Gastroesophageal sphincter (tissue), 4 donors: ENCODE measurements at places on chromosomes 6 and 20. TPM values are rescaled to one million over a fixed set of nuclear protein-coding genes. Genes with fewer than 3 reads are reported as not detected.

Gene TBX18
- 1.6 TPM for total RNA-seq

Gene VAPB
- 34.9 TPM for total RNA-seq

Gene BANF2
- total RNA-seq = not detected

Gene BNIP5
- total RNA-seq = not detected

Gene SLC29A1
- 148 TPM for total RNA-seq

Gene NHLRC1
- 0.72 TPM for total RNA-seq

Gene KIFC1
- total RNA-seq = 0.67 TPM

Gene SLC22A1
- total RNA-seq = 0.58 TPM

Gene IP6K3
- total RNA-seq = 0.32 TPM

Gene FAM162B
- total RNA-seq = 9.1 TPM

Gene CPXM1
- 7.1 TPM for total RNA-seq

Gene RSPO4
- total RNA-seq = not detected

Gene DLK2
- not detected for total RNA-seq

Gene LTA
- not detected for total RNA-seq

DNA sequence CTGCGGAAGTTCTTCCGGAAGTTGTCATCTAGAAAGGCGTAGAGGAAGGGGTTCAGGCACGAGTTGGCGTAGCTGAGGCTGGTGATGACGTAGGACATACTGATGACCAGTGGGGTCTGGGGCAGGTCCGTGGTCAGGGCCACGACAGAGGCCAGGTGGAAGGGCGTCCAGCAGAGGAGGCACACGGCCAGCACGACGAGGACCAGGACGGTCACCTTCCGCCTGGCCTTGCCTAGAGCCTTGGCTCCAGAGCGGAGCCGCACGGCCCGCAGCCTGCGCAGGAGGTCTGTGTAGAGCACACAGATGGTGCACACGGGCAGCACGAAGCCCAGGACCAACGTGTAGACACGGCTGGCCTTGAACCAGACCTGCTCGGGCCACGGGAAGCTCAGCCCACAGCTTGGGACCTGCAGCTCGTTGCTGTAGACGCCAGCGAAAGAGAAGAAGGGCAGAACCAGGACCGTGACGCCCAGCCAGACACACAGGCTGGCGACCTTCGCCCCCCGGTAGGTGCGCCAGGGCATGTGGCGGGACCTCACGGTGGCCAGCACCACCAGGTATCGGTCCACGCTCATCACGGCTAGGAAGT is 1.4 kb downstream of the NPBWR2 start:
- ATAC-seq = no peak

GRCh38 chr6:133951881-133952814 is 876 bp upstream of the TBPL1 start:
- peak; percentile 46 for ATAC-seq

DNA sequence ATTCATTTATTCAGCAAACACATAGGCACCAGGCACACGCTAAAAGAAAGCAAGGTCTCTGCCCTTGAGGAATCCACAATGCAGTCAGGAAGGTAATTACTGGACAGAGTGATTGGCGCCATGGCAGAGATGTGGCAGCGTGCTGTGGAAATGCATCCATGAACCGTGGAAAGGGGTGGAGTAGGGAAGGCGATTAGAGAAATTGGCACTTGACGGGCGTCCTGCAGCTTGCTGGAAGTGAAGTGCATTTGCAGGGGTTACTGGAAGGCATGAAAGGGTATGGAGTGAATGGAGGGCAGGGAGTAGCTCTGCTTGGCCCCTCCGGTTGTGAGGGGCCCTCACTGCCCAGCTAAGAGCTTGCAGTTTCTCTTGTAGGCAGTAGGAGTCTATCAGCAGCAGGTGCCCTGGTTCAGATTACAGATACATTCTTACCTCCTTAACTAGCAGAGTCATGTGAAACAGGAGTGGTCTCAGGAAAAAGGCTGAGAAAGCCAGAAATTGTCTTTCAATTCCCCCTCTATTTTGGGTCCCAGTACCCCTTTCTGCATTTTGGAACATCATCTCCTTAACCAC is 122.5 kb upstream of the TIAM2 start:
- ATAC-seq = no peak

DNA sequence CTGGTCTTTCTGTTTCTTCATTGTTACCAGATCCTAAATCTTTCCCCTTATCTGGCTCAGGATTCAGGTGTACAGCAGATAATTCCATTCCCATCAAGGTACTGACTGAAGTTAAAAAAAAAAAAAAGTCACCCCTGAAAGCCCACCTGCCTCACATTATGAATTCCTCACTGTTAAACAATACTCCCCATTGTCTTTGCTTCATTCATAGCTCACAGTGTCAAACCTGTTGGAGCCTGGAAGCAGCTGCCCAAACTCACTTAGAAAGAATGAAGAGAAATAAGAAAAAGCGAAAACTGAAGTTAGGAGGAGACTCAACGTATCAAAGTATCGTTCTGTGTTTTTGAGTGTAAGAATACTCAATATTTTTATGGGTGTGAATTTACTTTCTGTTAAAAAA is 1.8 kb upstream of the DCBLD1 start:
- ATAC-seq = no peak

DNA sequence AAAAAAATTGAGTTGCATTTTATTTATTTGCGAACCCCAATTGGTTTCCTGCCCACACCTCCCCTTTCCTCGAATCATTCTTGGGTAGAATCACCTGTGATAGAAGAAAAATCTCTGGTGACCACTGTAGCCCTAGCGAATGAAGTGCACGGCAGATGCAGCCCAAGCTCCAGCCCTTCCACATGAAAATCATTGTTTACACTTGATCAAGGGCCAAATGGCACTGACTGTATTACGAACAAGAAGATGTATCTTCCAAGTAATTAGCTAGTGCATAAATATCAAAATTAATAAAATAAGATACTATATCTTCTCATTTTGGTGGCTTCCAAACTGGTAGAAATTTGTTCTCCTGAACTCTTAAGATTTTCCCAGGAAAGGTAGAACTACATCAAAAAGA is 93.4 kb upstream of the ARID1B start:
- no peak for ATAC-seq

- no peak for ATAC-seq
Measured at GRCh38 chr6:33481192-33481591, 26.8 kb downstream of the ZBTB9 start.

DNA sequence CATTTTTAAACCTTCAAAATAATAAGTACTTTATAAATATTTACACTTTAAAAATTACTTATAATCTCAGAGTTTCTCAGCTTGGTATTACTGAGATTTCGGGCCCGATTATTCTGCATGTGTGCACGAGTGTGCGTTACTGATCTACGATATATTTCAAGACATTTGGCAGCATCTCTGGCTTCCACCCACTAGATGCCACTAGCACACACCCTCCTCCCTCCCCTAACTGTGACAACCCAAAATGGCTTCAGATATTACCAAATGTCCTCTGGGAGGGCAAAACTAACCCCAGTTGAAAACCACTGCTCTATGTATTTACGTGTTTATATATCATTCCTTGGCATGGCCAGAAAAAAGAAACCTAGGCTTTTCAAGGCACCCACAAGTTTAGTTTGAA is 95.9 kb downstream of the FYN start:
- ATAC-seq = no peak

- no peak for ATAC-seq
Measured at GRCh38 chr20:54083459-54083858, 13.1 kb upstream of the BCAS1 start.

DNA sequence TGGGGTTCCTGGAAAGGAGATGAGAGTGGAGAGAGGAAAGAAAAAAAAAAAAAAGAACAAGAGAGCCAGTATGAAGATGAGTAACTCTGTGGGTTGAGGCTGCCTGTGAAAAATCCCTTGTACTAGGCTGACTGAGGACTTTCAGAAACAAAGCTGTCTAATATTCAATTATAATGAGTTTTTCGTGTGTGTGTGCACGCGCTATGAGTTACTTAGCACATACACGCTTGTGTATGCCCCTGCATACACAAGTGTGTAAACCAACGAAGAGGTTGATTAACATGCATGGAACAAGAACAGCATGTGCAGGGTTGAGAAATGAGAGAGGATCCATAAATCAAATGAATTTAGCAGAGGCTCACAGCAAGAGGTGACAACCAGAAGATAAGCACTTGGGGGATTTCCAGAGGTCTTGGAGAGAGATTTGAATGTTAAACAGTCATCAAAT is 4.8 kb upstream of the RBPJL start:
- no peak for ATAC-seq

DNA sequence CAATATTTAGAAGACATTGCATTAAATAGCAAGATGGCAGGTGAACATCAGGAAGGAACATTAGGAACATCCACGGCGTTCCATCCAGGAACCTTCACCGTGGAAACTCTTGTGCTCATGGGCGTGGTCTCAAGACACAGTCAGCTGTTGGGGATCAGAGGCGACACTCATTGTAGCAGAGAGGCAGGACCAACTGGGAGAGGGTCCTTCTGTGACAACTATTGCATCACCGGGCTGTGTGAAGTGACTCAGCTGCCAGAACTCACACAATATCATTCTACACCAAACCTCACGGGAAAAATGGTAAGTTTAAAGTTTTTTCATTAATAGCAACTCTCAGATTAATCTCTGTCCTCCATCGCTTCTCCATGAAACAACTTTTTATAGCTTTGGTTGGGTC is 334.8 kb upstream of the SULF2 start:
- no peak for ATAC-seq

- ATAC-seq = peak; percentile 54
Measured at GRCh38 chr20:36461600-36462439, 79.5 kb upstream of the MYL9 start.

GRCh38 chr6:44606504-44606903 is 219.0 kb downstream of the CDC5L start:
- ATAC-seq = no peak

- ATAC-seq = no peak
Measured at GRCh38 chr6:150043501-150044412, 18.4 kb upstream of the RAET1L start.

DNA sequence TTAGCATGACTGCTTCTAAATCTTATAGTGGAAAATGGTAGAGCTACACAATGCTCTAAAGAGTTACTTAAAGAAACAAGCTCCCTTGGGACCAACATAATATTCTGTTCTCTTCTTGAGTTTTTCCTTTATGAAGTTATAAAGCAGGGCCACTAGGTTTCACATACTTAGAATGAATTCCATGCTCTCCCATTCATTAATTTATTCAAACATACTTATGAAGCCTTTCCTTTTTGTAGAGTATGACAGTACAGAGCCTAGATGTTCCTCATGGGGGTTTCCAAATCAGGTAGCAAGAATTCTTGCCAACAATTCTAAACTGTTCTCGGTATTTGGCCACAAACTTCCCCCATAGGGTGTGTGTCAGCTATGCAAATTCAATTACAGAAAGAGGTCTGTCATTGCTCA is 20.6 kb upstream of the FABP7 start:
- no peak for ATAC-seq

DNA sequence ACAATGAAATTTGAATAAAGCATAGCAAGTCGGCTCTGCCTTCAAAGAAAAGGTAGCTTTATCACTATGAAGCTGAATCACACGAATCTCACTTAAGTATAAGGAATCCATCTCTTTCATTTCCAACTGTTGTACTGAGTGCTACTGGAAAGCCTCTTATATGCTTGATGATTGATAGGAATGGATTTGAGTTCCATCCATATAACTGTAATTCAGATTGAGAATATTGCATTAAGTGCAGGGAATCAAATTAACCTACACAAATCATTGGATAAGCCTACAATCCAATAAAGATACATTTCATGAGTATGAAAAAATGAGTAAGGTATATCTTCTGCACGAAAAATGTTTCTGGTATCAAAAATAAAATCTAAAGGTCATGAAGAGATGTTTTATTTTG is 444.8 kb upstream of the PLCB4 start:
- ATAC-seq = no peak

DNA sequence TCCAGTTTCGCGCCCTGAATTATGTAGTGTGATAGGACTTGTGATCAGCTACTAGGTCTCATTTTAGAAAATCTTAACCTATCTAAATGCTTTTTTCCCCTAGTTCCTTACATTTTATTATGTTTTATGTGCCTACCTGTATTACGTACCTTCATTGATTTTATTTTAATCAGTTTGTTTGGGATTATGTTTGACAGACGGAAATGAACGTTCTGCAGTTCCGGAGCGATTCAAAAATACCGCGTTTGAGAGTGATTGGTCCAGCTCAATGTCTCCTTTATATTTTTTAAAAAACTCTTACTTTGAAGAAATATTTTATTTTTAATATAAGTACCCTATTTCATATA is 114.3 kb upstream of the BTN3A2 start:
- no peak for ATAC-seq

- no peak for ATAC-seq
Measured at GRCh38 chr6:20409427-20409971, 7.8 kb downstream of the E2F3 start.

DNA sequence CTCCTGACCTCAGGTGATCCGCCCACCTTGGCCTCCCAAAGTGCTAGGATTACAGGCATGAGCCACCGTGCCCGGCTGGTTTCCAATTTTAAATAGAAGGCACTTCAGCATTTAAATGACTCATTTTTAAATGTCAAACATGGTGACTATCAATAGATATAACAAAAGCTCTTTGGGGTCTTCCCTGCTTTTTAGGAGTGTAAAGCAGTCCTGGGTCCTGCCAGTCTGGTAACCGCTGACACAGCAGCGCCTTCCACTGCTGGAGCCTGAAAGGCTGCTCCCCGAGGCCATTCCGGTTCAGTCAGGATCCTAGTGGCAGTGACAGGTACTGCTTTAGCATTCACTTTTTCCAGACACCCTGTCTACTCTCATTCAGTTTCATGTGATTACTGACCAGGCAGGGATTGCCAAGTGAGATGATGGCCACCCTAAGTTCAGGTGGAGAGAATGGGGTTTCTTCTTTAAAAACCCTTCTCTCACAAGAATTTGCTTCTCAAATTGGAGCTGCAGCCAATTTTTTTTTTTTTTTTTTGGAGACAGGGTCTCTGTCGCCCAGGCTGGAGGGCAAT is 5.1 kb downstream of the DIDO1 start:
- ATAC-seq = peak; percentile 51

DNA sequence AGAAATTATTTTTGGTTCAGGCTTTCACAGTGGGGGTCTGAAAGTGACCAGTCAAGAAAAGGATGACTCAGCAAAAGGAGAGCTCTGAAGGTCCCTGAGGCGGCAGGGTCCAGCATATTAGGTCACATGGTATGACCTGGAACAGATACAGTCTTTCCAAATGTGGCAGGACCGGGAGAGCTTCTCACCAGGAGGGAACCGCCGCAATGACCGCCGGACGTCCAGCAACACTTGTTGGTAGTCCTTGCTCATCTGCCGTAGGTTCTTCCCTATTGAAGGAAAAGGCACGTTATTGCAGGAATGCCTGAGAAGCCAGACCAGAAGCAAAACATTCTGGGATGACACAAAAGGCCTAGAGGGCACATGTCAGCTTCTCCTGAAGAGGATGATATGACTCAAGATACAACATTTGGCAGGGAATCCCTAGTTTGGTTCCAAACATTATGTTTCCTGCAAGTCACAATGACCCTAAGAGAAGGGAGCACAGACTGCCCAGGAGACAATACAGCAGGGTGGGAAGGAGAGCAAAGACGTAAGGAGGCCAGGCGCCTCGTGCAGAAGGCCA is 17.4 kb downstream of the TBC1D20 start:
- no peak for ATAC-seq

GRCh38 chr6:74780831-74781230 is 425.0 kb downstream of the COL12A1 start:
- ATAC-seq = no peak
